ENCODE measurements at places on chromosomes 12 and 14. TPM values are rescaled to one million over a fixed set of nuclear protein-coding genes. Genes with fewer than 3 reads are reported as not detected.
A peak's percentile ranks its signal among the peaks of the same experiment; 100 is the strongest.

Gene ZC2HC1C
- total RNA-seq = 1.6 TPM

Gene CLEC2A
- not detected for total RNA-seq

Gene TMEM119
- 164 TPM for total RNA-seq

GRCh38 chr12:116106870-116107269 lies 170.6 kb downstream of the MED13L start:
- no peak for DNase-seq

GRCh38 chr14:24847568-24848095 lies 202.3 kb downstream of the STXBP6 start:
- peak; percentile 18 for DNase-seq

DNA sequence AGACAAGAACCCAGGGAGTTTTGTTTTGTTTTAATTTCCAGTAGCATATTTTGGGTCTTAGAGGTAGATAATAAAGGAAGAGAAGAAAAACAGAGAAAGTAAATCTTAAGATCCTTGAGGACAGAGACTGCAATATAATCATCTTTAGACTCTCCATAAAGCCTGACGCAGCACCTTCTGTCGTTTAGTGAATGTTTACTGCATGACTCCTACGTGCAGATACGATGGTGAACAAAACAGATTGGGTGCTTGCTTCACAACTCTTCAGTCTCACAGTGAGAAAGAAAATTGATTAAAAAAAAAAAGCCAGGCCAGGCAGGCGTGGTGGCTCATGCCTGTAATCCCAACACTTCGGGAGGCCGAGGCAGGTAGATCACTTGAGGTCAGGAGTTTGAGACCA lies 86.9 kb downstream of the STON2 start:
- no peak for DNase-seq

Gene BDKRB1
- total RNA-seq = not detected

Gene CPNE8
- total RNA-seq = 36.8 TPM

GRCh38 chr12:92300777-92301176 lies 155.1 kb upstream of the BTG1 start:
- no peak for DNase-seq

Gene HSPA2
- total RNA-seq = 2.5 TPM

Gene PDZRN4
- total RNA-seq = not detected

DNA sequence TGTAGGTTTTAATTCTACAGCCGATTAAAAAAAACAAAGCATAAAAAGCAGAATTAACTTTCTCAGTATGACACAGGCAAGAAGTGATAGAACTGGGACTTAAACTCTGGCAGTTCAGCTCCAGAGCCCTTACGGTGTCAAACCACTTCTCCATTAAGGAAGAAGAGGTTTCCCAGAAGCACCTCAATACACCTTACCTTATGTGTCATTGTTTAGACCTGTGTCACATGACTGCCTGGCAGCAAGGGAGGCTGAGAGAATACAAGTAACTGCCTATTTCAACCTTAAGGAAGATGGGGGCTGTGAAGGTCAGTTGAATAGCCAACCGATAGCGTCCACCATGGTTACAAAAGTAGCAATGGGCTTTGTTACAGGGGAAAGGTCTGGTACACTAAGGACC lies 54.6 kb upstream of the ARHGAP5 start:
- DNase-seq = no peak

DNA sequence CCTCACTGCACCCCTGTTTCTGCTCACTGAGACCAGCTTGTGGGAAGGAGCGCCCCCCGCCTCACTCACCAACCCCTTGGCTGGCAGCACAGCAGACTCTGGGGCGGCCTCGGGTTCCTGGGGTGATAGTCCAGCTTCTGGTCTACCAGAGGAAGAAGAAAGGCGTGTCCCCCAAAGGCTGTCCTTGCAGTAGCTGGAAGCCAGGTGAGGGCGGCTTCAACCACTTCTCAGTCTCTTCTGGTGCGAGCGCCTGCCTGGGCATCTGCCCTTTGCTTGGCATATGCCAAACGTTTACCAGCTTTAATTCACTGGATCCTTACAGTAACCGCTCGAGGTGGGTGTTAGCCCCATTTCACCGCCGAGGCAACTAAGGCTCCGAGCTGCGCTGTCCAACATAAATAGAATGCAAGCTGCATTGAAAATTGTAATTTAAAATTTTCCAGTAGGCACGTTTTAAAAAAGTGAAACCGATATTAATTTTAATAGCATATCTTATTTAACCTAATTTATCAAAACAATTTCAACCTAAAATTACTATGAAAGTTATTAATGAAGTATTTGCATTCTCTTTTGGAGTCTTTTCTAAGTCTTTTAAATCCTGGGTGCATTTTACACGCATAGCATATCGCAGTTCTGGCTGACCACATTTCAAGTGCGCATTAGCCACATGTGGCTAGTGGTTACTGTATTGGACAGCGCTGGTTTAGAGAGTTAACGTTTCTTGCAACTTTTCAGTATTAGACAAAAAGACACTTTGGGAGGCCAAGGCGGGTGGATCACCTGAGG lies 872 bp downstream of the FAM177A1 start:
- DNase-seq = peak; percentile 15

Gene RARG
- total RNA-seq = 43.9 TPM

DNA sequence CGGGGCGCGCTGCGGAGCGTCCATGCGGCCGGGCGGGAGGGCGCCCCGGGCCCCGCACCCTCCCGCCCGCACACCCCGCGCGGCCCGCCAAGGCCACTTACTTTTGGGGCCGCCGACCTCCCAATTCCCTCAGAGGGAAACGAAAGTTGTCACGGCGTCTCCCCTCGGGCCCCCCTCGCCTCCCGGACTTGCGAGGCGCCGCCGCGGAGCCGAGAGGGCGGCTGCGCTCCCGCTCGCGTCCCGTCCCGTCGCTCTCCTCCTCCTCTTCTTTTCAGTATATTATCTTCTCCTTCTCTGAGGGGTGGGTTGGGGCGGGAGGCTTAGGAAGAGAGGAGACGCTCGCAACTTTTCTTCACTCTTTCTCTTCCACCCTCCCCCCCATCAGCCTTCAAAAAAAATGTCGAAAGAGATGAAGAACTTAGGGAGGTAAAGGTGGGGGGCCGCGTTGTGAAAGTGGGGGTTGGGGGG lies 613 bp downstream of the DUSP16 start:
- DNase-seq = peak; percentile 21

Gene ANO2
- not detected for total RNA-seq

Gene TAMALIN
- total RNA-seq = 7.3 TPM

DNA sequence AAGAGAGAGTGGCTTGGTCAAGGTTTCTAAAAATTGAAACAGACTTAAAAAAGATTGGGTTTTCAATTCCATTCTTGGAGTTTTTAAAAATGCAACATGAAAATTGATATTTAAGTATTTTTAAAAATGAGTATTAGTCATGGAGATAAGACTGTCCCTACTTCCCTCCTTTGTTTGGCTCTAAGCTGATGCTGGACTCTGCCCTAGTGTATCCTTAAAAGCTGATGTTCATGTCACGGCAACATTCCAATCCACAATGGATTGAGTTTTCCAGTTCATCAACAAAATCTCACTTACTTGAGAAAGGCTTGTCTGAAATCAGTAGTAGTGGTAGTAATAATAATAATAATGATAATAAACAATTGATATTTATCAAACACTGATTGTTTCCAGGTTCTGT lies 119.0 kb upstream of the SLC38A2 start:
- DNase-seq = peak; percentile 91

GRCh38 chr14:44898551-44898950 lies 63.2 kb downstream of the KLHL28 start:
- DNase-seq = peak; percentile 52

Gene GSC
- 2.1 TPM for total RNA-seq

DNA sequence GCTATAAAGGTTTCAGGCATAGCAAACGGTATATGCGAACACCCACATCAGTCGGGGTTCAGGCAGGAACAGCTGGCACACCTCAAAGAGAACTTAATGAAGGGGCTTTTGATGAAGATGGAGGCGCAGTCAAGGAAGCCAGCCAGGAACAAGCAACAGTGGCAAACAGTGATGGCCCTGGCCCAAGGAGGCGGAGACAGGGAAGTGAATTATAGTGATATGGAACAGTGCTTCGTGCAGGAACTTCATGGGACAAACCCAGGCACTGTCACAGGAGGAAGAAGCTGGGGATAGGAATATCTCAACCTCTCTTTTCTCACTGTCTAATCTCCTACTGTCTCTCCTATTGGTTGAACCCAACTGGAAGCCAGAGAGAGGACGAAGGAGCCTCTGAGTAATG lies 328.3 kb downstream of the AACS start:
- no peak for DNase-seq

Gene CHGA
- total RNA-seq = not detected
